ENCODE measurements at places on chromosomes 4 and X.

- DNase-seq = no peak
Observed at GRCh38 chr4:118076958-118077766, 42.9 kb downstream of the NDST3 start.

GRCh38 chrX:20680998-20681397 is 414.3 kb upstream of the RPS6KA3 start:
- no peak for DNase-seq

DNA sequence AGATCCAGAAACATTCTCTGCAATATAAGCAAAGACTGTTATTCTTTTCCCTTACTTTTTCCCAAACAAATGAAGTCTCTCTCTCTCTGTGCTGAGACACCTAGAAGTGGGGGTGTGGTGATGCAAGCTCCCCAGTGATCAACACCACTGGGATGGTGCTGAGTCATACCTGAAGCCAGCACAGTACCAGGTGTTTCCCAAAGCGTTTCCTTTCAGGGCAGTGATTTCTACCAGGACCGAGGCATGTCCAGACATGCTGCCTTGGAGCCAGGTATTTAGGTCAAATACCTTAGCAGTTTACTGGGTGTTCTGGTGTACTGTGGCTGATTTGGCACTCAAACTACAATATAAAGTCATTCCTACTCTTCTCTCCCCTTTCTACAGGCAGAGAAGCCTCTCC is 726.5 kb downstream of the FAM133A start:
- DNase-seq = no peak

GRCh38 chr4:56908206-56909085 is 746 bp downstream of the REST start:
- no peak for DNase-seq

DNA sequence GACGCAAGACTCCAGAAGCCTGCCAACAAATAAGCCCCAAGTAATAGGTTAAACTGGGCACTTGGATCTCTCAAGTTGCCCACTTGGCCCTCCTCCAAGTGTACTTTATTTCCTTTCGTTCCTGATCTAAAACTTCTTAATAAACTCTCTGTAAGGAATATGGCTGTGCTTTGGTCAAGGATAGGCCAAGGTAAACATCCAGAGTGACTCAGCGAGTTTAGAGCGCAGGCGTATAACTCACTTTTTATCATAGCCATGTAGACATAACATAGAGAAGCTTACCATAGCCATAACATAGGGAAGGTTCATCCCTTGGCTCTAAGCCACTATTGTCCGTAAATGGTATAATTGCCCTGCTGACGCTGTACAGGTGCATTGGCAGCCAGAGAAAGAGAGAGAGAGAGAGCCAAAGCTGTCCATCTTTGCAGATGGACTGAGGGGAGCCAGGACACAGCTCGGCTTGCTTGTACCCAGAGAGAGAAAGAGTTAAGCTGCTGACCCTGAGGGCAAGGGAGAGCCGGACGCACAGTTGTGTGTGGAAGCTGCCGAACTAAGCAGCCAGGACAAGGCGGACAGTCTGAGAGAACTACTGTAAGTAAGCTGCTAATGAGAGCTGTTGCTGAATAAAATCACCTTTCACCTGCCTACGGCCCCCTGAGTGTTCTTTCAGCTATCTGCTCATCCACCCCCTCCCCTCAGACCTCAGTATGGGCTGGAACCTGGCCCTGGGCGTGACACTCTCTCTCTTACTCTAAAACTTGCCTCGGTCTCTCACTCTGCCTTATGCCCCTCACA is 1.8 kb downstream of the TLR1 start:
- DNase-seq = no peak
